ENCODE measurements at places on chromosomes 12 and 14. TPM values are rescaled to one million over a fixed set of nuclear protein-coding genes. Genes with fewer than 3 reads are reported as not detected.

DNA sequence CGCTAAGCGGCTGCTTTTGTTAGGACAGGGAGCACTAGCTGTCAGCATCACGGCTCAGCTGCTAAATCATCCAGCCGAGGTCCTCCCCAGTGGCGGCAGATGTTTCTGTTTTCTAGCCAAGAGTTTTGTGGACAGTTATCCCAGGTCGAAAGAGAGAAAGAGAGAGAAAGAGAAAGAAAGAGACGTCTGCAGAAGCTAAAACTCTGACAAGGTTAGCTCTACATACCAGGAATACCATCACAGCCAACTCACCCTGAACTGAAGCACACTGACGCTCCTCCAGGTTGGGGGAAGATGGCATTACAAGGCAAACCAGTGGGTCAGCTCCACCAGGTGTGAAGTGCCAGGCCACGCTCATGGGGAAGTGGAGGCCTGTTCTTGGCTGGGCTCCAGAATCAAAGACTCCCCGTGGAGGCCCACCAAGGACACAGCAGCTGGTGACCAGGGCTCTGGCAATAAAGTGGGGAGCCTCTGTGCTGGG is 64.9 kb upstream of the DICER1 start:
- no peak for DNase-seq

- peak; percentile 70 for DNase-seq
Observed at GRCh38 chr14:74501135-74501614, 7.6 kb downstream of the ISCA2 start.

DNA sequence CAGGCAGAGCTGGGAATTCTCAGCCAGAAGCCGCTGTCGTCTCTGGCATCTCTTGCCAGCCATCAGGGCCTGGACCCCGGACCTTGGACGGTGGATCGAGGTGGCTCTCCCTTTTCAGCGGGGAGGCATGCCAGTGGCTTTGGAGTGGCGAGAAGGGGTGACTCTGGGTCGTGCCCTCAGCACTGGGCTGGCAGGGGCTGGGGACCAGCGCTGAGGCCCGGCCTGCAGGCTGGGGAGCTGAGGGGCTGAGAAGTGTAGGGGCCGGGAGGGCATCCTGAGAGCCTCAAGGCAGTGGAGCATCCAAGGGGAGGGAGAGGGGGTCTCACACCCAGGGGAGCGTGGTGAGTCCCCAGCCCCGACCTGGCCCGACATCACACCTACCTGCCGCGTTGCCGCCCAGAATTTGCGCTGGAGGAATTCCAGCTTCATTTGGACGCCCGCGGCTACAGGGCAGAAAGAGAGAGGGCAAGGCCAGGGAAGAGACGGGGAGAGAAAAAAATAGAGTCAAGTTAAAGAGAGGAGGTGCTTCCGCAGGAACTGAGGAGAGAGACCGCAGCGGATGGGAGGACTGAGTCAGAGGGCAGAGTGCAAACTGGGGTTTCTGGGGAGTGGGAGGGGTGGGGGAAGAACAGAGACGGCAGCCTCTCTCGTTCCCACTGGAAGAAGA is 9.0 kb upstream of the LRTM2 start:
- no peak for DNase-seq

GRCh38 chr12:103801709-103802585 is 39.1 kb downstream of the NT5DC3 start:
- DNase-seq: no peak

GRCh38 chr14:80681651-80682050 is 259.9 kb downstream of the CEP128 start:
- DNase-seq: no peak

DNA sequence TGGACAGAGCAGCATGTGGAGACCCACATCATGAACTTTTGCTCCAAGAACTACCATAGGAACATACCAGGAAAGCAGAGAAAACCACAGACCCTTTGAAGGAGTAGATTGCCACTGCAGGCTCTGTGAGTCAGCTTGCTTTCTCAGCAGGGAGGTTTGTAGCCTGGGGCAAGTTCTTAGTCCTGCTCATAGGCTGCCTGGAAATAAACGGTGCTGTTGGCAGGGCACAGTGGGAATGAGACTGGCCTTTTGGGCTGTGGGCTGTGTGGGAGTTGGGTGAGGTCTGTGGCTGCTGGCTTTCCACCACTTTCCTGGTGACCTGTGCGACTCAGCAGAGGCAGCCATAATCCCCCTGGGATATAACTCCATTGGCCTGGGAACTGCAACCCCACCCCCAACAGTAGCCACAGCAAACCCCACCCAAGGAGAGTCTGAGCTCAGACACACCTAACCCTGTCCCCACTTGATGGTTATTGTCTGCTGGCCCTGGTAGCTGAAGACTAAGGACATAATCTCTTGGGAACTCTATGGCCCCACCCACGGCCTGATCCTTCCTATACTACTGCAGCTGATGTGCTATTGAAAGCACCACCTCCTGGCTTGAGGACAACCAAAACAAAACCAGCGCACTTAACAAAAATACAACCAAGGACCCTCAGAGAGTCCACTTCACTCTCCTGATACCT is 192.1 kb upstream of the GARIN6 start:
- DNase-seq: peak; percentile 95

AQP6 gene
- total RNA-seq: not detected

GRCh38 chr14:79057333-79057732 is 887.2 kb downstream of the NRXN3 start:
- DNase-seq: no peak

DNA sequence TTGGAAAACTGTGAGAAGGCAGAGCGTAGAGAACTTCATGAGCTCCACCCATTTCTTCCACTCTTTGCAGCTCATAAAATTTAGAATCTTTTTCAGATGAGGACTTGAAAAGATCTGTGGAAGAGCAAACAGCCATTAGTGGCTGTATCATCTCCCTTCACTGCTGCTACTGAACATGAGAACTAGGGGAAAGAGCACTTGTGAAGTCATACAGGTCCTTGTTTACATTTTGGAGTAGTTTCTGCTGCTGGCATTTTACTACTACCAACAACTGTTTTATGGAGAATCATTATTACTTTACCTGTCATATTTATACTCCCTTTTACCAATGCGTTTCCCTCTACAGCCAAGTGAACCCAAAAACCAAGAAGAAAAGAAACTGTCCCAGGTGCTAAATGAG is 41.0 kb downstream of the RPGRIP1 start:
- no peak for DNase-seq

LRR1 gene
- 53.2 TPM for total RNA-seq

- no peak for DNase-seq
Observed at GRCh38 chr12:52149651-52150241, 42.1 kb downstream of the KRT80 start.

WDR89 gene
- 10.9 TPM for total RNA-seq

OLR1 gene
- 7.3 TPM for total RNA-seq

DNA sequence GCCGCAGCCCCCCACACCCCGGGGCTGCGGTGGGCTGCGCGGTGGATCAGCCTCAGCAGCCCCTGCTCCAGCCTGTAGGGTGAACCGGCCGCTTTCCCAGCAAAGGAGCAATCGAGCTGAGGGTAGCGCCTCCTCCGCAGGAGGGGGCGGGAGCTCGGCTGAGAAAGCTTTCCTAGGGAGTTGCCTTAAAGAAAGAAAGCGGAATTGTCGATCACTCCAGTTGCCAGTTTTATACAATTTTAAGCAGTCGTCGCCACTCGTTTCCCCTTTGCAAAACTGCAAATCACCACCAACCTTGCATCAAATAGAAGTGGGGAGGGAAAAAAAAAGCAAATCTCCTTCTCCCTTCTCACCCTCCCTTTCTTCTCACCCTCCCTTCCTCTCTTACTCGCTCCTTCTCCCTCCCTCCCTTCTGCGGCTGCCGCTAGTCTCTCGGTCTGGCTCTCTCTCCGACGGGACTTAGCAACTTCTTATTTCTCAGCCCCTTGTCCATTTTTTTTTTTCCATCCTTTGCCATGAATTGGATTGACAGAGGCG is at the start of gene PDE3A:
TSS of gene PDE3A (plus strand) at position 424 of the 537 bp plus-strand sequence. CDS start 748 bp downstream, outside the sequence.
- DNase-seq: peak; percentile 70

DNA sequence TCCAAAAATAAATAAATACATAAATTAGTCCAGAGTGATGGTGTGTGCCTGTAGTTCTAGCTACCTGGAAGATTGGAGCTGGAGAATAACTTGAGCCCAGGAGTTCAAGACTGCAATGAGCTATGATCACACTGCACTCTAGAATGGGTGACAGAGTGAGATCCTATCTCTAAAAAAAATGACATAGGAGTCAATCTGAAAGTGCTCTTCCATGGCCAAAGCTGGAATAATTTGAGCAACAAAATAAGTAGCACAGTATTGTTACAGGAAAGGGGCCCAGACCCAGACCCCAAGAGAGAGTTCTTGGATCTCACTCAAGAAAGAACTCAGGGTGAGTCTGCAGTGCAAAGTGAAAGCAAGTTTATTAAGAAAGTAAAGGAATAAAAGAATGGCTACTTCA is 24.9 kb upstream of the SLC7A8 start:
- DNase-seq: no peak

GRCh38 chr14:99679543-99679942 is 4.6 kb upstream of the CYP46A1 start:
- DNase-seq: no peak

RBP5 gene
- not detected for total RNA-seq

GRCh38 chr12:53677016-53677799 is 1.3 kb upstream of the ATP5MC2 start:
- DNase-seq: no peak
